Activated T-cell treated with anti-CD3 and anti-CD28 coated beads, Interleukin-2, amount 50 U/mL, for 48 hours (primary cell): ENCODE measurements at places on chromosomes 11 and 22.

DNA sequence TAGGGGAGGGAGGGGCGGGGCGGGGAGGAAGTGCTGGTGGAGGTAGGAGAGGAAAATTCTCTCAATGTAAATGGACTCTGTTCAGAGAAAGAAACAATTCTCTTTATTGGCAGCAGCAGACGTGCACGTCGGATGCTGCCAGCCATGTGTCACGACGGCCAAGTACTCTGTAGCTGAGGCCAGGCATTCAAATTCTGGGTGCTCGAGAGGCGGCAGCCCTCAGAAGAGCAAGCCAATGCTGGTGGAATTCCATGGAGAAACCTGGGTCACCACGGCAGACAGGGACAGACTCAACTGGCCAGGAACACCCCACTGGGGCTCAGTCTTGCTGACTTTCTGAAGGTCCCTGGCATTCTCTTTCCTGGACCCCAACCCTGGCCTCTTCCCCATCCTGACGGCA, 90.8 kb downstream of the ABTB2 start:
- DNase-seq, result no peak

- no peak for DNase-seq
These were observed 28.2 kb upstream of the MGAT3 start for GRCh38 chr22:39428597-39429071.

DNA sequence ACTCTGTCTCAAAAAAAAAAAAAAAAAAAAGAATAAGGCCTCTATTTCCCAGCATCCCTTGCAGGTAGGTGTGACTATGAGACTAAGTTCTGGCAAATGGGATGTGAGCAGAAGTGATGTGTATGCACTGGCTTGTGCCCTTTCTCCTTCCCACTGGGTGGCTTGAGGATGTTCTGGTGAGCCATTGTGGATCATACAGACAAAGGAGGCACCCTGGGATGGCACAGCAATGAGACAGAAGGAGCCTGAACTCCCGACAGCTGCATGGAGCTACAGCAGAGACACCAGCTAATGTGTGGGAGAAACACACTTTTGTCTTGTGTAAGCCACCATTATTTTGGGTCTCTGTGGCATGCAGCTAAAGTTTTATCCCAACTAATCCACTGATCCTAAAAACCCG, 10.6 kb upstream of the SORL1 start:
- DNase-seq, result no peak

DNA sequence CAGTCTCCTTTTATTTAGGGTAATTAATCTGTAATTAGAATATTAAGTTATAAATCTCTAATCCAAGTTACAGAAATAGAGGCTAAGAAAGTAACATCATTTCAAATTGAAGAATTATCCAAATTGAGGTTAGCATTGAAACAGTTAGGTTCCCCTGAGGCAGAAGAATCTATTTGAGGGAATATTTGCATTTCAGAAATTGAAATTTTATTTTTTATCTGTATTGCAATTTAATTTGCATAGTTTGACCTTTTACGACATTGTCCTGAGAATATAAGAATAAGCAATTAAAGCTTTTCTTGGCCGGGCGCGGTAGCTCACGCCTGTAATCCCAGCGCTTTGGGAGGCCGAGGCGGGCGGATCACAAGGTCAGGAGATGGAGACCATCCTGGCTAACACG, 27.6 kb downstream of the DDIAS start:
- DNase-seq, result no peak

GRCh38 chr11:116473206-116473769, 299.5 kb downstream of the BUD13 start:
- DNase-seq, result no peak

- DNase-seq, result no peak
These were observed 87.8 kb downstream of the MYEOV start for GRCh38 chr11:69381681-69382130.

DNA sequence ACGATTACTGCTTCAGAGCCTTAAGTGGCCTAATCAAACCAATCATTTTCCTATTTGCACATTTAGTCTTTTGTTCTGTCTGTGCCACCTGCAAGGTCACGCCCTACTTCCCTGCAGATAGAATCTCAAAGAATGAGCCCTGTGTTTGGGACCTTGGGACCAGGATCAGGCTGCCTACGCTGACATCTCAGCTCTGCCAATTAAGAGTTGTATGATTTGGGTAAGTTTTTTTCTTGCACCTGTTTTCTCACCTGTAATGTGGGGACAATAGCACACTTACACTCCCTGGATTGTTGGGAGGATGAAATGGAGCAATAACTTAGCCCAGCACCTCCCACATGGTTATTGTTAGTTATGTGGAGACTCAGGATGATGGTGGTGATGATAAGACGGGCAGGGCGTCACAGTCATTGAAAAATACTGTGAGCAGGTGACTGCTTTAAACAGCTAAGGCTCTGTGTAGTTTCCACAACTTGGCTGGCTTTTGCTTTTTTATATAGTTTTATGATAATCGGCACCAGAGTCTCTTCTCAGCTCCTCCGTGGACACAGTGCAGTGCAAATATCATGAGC, 155.0 kb downstream of the ADAMTS15 start:
- DNase-seq, result no peak

DNA sequence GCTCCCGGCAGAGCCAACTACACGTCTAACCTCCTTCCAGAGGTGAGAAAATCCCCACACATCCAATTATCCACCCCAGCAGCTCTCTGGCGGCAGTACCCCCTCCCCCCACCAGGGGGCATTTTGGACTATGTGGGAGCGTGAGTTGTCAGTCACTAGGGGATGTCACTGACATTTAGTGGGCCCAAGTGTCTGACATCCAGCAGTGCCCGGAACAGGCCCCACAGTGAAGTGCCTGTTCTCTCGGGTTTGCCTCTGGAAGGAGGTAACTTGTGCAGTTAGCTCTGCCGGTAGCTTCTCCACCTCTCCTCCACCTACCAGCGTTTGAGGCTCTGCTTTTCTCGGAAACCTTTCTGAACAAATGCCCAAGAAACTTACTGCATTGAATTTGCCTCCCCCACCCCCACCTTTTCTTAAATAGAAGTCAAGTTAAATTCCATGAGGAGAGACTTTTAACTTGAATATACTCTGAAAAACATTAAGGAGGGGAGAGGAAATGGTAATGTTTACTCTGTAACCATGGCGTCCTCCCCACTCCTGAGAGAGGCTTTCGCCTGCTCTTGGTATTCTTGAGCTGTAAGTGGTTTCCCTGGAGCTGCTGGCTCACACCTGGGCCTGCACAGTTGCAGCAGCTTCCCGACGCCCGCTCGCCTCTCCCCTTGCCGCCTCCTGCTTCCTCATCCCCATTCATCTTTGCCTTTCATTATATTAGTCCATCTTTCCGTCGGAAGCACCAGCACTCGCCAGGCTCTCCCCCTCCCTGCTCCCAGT, 112.8 kb downstream of the WNT7B start:
- DNase-seq, result peak; percentile 92

- DNase-seq, result no peak
These were observed 331.1 kb upstream of the B3GAT1 start for GRCh38 chr11:134742956-134743819.
